ENCODE measurements at places on chromosomes 4 and X.

GRCh38 chr4:11293866-11294265, 134.8 kb downstream of the HS3ST1 start:
- no peak for DNase-seq

DNA sequence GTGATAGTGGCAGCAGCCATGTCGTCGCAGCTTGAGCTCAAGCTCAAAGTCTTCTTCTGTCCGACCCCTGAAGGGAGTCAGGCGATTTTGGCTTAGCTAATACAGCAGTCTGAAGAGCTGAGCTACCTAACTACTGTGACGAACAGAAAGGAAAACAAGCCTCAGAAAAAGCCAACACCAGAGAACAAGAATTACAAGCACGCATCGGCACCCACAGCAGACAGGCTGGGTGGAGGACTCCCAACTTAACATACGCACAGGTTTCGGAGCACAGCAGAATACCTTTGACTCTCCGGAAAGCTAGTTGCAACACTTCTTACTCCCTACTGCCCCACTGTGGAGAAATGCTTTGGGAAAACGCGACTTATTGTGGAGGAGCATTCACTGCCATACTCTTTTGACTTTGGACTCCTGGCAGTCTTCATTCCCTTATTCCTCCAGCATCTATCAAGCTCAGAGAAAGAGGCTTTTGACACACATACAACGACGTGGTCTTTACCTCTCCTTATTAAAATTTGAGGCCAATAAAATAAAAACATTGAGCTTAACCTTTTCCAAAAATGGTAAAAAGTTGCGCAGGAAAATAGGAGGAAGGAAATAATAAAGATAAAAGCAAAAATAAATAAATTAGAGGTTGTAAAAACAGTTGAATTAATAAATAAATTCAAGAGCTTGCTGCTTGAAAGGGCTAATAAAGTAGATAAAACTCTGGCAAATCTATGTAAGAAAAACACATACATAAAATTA, 41.3 kb upstream of the GPC3 start:
- DNase-seq = peak; percentile 0

- DNase-seq = no peak
These were observed 62.9 kb upstream of the SMAD1 start for GRCh38 chr4:145418739-145419138.

- peak; percentile 56 for DNase-seq
These were observed 155.8 kb downstream of the ANTXR2 start for GRCh38 chr4:79917246-79917645.

DNA sequence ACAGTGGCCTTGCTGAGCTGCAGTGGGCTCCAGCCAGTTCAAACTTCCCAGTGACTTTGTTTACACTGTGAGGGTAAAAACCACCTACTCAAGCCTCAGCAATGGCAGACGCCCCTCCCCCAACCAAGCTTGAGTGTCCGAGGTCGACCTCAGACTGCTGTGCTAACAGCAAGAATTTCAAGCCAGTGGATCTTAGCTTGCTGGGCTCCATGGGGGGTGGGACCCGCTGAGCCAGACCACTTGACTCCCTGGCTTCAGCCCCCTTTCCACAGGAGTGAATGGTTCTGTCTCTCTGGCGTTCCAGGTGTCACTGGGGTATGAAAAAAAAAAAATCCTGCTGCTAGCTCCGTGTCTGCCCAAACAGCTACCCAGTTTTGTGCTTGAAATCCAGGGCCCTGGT, 168.9 kb upstream of the INTU start:
- DNase-seq = no peak

DNA sequence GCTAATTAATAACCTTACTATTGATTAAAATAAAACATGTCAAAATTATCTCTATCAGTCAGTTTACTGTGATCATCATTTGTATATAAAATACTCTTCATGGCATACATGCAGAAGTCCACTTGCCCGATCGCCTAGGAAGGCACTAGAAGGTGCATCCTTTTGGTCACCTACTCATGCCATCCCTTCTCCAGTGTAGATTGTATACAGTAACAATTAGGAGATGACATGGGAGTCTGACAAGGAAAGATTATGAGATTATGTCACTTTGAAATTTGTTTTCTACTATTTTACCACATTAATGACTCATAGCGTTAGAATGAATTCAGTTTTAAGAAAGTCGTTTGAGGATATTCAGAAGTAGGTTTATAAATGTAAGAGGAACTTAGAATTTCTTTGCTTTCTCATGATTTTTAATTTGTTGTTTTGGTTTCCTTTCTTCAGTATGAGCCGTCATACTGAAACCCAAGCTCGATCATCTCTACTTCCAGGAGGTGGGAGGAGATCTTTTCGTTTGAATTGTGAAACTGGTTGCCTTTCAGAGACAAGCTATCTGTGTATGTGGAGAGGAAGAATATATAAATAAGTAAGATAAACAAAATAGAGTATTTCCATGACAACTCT, 51.1 kb upstream of the UNC5C start:
- no peak for DNase-seq

DNA sequence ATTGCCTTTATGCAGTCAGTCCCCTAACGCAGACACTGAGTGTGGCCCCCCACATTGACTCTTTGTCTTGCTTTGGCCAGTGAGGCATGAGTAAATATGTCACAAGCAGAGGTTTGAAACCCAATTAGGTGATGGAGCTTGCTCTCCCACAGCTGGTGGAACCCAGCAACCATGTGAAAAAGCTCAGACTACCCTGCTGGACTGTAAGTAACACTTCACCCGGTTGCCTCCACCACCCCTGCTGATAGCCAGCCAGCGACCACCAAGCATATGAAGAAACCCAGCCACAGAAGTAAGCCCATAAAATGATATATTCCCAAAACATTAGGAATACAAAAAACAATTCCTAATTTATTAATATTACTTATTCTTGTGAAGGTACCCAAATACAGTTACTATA, 21.6 kb upstream of the PDCL2 start:
- no peak for DNase-seq

DNA sequence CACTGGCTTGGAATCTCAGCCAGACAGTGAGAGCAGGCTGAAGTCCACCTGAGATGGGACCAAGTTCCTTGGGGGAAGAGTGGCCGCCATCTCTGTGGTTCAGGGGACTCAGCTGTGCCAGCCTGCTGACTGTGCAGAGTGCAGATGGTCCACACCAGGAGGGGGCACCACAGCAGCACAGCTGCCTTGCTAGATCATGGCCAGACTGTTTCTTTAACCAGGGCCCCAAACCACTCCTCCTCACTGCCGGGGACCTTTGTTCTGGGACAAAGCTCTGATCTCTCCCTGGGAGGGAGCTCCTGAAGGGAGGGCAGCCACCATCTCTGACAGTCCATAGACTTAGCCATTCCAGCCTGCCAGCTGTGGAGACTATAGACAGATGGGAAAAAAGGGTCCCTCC, 2189.6 kb downstream of the PCDH7 start:
- DNase-seq = no peak

DNA sequence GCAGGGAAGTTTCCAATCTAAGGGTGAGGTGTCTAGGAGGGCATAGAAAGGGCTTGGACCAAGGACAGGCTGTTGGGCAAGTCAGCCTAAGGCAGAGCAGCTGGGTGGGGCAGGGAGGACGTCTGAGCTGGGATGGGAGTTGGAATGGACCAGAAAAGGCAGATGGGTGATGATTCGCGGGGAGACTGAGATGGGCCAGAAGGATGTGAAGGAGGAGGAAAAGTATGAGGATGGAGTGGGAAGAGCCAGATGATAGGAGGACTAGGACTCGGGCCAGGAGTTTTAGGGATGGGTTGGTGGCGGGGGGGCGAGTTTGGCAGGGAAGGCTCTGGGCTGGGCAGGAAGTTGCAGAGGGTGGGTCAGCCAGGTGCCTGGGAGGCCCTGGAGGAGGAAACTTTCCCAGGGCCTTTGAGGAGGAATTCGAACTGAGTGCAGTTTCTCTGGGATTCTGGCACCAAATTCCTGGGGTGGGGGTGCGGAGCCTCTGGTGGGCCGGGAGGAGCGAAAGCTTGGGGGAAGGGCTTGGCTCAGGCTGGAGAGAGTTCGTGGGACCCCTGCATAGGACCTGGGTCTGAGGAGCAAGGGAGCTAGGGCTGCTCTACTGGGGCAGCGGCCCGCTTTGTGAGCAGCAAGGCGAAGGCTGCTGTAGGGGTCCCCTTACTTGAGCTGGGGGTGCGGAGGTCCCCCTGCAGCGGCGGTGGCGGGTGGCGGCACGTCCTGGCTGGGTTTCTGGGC, 8.7 kb upstream of the TIMP1 start:
- peak; percentile 9 for DNase-seq

- no peak for DNase-seq
These were observed 133.3 kb upstream of the ZIC3 start for GRCh38 chrX:137432609-137433008.

Measured in fibroblast of gingiva (primary cell).